ENCODE measurements at places on chromosomes 13 and 19.

GRCh38 chr13:75762076-75762937, 126.2 kb downstream of the LMO7 start:
- no peak for DNase-seq

DNA sequence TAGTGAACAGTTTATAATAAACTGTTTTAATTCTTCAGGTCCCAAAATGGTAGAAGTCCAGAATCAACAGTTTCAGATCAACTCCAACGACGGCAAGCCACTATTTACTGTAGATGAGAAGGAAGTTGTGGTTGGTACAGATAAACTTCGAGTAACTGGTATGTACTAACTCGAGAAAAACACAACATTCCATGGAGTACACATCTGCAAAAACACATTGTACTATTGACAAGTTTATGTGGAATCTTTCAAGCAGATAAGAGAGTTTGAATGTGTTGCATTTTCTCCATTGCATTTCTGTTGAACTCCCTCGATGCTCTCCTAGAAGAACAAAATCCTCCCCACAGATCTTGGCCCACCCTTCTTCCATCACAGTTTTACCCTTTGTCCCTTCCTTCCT, 98.5 kb downstream of the SGCG start:
- DNase-seq, result no peak

GRCh38 chr13:100954430-100955305, 280.1 kb upstream of the TMTC4 start:
- DNase-seq, result no peak

- DNase-seq, result no peak
Measured at GRCh38 chr13:94394723-94395122, 84.8 kb downstream of the DCT start.

- DNase-seq, result no peak
Measured at GRCh38 chr19:3471954-3472655, 8.2 kb downstream of the SMIM24 start.

GRCh38 chr13:55553701-55554100, 1587.0 kb upstream of the PRR20A start:
- no peak for DNase-seq
